ENCODE measurements at places on chromosomes 2 and 18.

GRCh38 chr2:136809998-136810397 lies 44.7 kb downstream of the THSD7B start:
- DNase-seq, result no peak

- DNase-seq, result no peak
These were observed 278.7 kb downstream of the FSIP2 start for GRCh38 chr2:186017278-186017677.

DNA sequence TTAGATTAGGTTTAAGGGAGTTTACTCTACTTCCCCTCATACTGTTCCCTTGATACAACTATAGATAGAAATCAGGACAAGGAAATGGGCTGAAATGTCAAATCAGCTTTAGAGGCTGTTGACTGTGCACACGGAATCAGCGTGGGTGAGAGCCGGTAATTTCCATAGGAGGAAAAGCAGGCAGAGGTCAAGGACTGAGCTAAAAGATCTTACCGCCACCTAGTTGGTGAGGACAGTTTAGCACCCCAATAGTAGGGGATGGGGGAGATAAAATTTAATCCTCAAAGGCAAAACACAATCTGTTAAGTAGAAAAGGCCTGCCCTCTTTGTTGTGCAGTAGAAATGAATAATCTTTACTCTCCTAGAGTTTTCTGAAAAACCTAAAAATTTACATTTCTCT lies 1154.5 kb upstream of the CHAC2 start:
- no peak for DNase-seq

DNA sequence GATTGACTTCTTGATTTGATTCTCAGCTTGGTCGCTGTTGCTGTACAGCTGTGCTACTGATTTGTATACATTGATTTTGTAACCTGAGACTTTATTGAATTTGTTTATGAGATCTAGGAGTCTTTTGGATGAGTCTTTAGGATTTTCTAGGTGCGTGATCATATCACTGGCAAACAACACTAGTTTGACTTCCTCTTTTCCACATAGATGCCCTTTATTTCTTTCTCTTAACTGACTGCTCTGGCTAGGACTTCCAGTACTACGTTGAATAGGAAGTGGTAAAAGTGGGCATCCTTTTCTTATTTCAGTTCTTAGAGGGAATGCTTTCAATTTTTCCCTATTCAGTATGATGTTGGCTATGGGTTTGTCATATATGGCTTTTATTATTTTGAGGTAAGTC lies 101.3 kb downstream of the OSBPL1A start:
- no peak for DNase-seq

GRCh38 chr2:240198226-240198625 lies 57.8 kb upstream of the OTOS start:
- DNase-seq, result no peak

DNA sequence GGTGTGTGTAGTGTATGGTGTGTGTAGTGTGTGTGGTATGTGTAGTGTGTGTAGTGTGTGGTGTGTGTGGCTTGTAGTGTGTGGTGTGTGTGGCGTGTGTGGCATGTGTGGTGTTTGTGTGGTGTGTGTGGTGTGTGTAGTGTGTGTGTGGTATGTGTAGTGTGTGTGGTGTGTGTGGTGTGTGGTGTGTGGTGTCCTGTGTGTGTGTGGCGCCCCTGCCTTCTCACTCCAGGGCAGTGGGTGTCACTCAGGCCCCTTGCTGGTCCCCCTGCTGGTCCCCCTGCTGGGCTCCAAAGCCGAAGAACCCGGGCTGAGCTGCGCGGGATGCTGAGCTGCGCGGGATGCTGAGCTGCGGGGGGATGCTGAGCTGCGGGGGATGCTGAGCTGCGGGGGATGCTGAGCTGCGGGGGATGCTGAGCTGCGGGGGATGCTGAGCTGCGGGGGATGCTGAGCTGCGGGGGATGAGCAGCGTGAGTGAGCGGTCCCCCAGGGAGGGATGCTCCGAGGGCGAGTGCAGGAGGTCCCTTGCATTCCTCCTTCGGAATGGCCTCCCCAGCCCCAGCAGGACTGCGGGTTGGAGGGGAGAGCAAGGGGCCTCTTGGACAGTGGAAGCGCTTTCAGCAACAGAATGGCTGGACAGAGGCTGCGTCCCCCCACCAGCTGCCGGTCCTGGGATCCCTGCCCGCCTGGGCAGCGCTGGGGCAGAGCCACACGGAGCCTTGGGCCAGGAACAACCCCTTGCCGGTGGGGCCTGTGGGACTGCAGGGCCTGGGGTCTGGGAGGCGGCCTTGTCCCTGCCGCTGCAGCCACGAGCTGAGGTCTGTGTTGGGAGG lies 3.4 kb upstream of the RTP5 start:
- DNase-seq, result no peak

DNA sequence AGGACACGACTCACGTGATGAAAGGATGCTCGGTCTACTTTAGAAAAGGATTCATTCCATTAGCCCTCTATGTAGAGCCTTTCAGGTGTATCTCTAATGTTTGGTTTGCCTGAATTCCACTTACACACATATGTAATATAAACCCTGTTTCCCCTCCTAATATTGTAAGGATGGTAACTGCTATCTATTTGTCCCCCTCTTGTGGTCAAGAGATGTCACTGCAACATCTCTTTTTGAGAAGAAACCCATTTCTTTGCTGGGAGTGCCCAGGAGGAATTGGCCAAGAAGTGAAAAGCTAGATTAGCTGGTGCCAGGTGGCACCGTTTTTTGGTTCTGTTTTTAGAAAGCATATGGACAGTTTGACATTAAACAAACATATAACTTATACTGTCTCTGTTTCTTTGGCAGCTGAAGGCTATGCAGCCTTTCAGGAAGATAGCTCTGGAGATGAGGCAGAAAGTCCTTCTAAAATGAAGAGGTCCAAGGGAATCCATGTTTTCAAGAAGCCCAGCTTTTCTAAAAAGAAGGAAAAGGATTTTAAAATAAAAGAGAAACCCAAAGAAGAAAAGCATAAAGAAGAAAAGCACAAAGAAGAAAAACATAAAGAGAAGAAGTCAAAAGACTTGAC lies 41.2 kb downstream of the RALBP1 start:
- peak; percentile 43 for DNase-seq

GRCh38 chr18:58195278-58195765 lies 151.3 kb downstream of the NEDD4L start:
- DNase-seq, result no peak

- DNase-seq, result no peak
These were observed 121.2 kb upstream of the SLC35G4 start for GRCh38 chr18:11488175-11488574.

DNA sequence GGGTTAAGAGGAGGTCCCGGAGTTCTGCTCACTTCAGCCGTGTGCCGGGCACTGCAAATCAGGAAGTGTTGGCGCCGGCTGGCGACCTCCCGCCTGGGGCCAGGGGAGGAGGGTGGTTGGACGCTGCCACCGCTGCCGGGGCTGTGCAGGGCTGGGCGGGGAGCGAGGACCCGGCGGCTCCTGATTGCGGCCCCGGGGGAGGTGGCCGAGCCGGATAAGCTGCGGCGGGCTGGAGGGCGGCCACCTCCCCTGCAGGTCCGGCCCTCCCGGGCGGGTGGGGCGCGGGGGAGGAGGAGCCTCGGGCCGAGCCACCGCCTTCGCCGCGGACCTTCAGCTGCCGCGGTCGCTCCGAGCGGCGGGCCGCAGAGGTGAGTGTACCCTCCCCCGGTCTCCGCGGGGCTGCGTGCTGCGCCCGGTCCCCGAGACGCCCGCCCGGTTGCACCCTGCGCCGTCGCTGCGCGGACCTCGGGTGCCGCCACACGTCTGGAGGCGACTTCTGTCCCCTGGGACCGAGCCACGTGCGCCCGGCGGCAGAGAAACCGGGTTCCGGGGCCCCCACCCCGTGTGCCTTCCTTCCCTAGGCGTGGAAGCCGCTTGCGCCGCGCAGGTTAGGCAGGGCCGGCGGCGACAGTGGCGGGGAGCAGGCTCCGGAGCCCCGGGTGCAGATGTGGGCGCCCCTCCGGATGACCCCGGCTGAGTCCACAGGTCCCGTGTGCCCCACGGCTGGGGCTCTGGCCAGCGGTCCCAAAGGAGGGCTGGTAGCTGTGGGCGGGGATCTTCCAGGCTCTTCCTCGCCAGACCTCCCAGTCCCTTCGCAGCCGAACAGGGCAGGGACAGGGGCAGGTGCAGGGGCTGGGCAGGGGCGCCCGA lies at the start of gene STEAP3:
Gene STEAP3 (plus strand): TSS at position 314 of the 870 bp plus-strand sequence. CDS start 7,179 bp downstream, outside the sequence.
- DNase-seq, result no peak

GRCh38 chr2:47796090-47796697 lies 13.2 kb downstream of the MSH6 start:
- no peak for DNase-seq

DNA sequence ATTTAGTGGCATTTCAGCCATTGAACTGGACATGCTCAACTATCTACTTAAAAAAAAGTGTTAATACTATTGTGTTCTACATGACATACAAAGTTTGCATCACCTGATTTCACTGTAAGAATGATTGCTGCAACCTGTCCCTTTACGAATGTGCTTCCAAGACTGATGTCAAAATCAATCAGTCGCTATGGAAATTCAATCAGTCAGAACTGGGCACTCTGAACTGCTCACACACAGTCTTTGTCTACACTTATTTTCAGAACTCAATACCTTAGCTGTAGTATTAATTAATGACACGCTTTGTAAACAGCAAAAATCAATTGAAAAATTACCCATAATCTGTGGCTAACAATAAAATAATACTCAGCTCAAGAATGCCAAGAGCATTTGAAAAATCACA lies 70.3 kb upstream of the KLHL29 start:
- no peak for DNase-seq

GRCh38 chr2:143481733-143482132 lies 352.5 kb downstream of the ARHGAP15 start:
- DNase-seq, result no peak

GRCh38 chr2:100785626-100786296 lies 34.2 kb upstream of the NPAS2 start:
- no peak for DNase-seq

DNA sequence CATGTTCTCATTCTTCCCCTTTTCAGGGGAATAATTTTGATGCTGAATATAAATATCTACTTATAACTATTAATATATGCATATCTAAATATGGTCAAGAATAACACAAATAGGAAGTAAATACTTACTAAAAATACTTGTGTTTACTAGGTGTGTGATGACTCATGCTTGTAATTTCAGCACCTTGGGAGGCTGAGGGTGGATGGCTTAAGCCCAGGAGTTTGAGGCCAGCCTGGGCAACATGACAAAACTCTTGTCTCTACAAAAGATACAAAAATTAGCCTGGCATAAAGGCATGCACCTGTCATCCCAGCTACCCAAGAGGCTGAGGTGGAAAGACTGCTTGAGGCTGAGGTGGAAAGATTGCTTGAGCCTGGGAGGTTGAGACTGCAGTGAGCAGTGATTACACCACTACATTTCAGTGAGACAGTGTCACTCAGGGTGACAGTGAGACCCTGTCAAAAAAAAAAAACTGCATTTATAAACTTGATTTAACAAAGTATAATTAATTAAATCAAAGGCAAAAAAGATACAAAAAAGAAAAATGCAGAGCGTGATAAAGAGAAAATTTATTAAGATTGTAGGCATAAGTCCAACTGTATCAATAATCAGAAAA lies 703.1 kb upstream of the VRK2 start:
- no peak for DNase-seq

GRCh38 chr2:163906410-163906809 lies 170.6 kb upstream of the FIGN start:
- no peak for DNase-seq

- no peak for DNase-seq
These were observed 13.4 kb upstream of the ACOXL start for GRCh38 chr2:110718990-110719389.

- peak; percentile 29 for DNase-seq
These were observed 47.6 kb downstream of the PDCL3 start for GRCh38 chr2:100610381-100610831.

DNA sequence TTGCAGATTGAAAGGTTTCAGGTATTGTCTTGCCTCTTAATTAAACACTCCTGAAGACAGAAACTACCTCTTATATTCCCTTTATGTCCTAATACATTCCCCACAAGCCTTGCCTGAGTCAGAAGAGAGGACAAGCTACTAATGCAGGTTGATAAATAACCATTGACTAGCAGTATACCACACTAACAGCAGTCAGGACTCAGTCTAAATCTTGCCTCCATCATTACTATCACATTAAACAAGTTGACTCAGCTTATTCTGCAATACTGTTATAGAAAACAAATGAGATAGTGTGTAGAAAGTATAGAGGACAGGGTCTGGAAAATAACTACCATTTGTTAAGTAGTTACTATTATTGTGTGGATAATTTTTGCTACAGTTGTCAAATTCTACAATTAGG lies 63.8 kb downstream of the TTC21B start:
- DNase-seq, result no peak

GRCh38 chr2:172931918-172932520 lies 143.6 kb upstream of the MAP3K20 start:
- DNase-seq, result peak; percentile 43

DNA sequence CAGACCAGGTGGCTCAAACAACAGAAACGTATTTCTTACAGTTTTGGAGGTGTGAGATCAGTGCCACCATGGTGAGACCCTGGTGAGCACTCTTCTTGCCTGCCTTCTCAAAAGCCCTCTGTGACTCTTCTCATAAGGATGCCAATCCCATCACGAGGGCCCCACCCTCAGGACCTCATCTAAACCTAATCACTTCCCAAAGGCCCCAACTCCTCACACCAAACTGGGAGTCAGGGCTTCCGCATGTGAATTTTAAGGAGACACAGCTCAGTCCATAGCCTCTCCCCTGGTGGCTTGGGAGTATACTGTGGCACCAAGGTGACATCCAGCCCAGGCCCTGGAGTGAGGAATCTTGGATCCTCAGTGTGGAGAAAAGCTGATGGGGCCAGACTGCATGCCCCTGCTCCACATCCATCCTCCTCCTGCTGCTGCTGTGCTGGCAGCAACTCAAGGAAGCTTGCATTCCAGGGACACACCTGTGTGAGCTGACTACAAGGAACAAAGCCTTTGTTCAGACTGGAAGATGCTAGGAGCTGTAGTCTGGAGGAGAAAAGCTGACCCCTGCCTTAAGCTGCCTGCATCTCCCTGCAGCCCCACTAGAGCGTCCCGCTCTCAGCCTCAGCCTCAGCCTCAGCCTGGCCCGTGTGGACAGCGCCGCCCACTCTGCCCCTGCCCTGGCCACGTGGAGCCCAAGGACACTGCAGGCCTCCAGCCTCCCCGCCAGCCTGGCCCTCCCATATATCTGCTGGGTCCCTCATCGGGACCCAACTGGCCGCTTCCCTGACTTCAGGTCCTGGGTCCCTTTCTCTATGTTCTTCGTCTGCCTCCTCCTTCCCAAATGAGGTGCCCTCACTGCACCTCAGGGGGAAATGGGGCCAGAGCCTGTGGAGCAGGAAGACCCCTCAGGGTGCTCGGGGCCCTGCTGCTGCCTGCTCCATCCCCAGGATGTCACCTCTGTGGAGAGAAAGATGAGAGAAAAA lies 87.8 kb upstream of the RAB6C start:
- no peak for DNase-seq

GRCh38 chr2:125318740-125319139 lies 1293.7 kb downstream of the CNTNAP5 start:
- DNase-seq, result no peak

DNA sequence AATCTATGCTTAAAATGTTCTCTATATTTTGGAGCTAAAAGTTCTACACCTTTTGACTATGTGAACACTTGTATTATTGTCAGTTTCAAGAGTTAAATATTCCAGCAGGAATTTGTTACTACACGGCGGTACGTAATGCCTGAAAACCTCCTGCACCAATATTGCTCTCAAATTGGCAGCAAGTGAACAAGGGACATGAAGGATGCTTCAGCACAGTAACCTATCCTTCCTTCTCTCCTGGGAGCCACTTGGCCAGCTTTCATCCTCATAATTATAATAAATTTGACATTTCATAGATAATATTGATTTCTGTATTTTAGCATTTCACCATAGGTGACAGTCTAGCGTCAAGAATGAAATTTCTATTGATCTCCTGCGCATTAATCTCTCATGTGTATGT lies 197.6 kb downstream of the NR4A2 start:
- DNase-seq, result no peak
